ENCODE measurements at places on chromosomes 3 and 15. TPM values are rescaled to one million over a fixed set of nuclear protein-coding genes. Genes with fewer than 3 reads are reported as not detected.

- no peak for DNase-seq
Observed at GRCh38 chr3:44883999-44884431, 9.6 kb downstream of the TGM4 start.

DNA sequence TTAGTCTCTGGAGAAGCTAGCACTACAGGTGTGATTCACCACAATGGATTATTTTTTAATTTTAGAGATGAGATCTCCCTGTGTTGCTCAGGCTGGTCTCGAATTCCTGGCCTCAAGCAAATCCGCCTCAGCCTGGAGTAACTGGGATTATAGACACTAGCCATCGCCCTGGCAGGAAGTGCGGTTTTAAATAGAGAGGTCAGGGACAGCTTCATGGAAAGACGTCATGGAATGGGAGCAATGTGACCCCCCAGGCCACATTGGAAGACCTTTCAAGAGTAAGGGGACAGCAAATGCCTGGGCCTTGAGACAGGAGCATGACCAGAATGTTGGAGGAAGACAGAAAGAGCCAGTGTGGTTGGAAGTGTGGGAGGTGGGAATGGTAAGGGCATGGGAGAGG lies 2.2 kb upstream of the ISG20 start:
- no peak for DNase-seq

- peak; percentile 47 for DNase-seq
Observed at GRCh38 chr3:133040696-133041523, 2.7 kb downstream of the TMEM108 start.

NOP10 gene
- total RNA-seq, result 285 TPM

- no peak for DNase-seq
Observed at GRCh38 chr3:190492966-190493365, 20.9 kb upstream of the IL1RAP start.

PLSCR5 gene
- not detected for total RNA-seq
